ENCODE measurements at places on chromosomes 7 and 10.

DNA sequence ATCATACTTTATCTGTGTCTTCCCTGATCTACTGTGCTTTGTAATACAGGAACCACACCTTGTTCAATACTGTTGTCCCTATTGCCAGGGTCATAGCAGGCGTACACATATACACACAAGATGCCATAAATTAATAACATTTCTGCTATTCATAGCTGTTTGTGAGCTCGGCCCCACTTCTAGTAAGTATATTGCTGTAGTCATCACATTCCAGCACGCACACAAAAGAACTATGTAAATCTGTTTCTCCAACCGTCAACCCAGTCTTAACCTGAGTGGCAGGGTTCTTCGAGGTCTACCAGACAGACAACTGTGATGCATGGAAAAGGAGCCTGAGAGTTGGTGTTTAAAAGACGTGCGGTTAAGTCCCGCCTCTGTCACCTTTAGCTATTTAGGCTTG lies 5.7 kb upstream of the CACNB2 start:
- DNase-seq: no peak

- peak; percentile 63 for DNase-seq
Observed at GRCh38 chr7:104956753-104957450, 57.1 kb upstream of the KMT2E start.

GRCh38 chr10:76946270-76946669 lies 691.3 kb downstream of the KCNMA1 start:
- DNase-seq: no peak

DNA sequence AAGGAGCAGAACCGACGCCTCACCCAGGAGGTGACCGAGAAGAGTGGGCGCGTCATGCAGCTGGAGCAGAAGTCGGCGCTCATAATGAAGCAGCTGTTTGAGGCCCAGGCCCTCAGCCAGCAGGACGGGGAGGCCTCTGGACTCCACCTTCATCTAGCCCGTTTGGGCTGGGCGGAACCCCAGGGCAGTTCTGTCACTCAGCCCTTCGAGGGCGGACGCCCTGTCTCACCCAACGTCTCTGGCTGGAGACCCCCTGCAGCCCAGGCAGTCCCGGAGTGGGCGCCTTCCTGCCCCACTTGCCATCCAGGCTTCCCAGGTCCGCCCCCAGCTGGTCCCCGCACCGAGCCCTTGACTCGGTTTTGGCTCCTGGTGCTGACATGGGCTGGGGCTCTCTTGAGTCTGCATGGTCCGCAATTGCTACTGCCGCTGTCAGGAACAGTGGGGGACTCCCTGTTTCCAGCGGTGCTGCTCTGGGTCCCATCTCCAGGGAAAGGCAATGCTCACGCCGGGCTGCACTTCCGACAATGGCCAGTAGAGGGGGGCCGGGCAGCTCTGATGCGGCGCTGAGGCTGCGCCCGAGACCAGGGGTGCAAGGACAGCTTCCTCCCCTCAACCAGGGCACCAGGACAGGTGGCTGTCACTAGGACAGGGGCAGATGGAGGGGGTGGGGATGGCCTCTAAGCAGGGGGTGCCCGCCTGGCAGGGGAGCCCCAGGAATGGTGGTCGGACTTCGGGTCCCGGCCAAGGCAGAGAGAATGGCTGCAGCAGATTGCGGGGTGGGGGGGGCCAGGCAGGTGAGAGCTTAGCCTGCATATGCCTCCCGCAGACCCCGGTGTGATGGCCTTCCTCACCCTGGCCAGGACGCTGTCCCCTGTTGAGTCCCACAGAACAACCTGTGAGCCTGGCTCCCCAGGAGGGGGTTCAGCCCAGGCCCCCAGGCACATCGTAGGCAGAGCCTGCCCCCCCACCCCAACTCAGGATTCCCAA lies 71.2 kb upstream of the KCTD7 start:
- peak; percentile 74 for DNase-seq

GRCh38 chr10:113550365-113550764 lies 2.5 kb upstream of the HABP2 start:
- no peak for DNase-seq

Measured in CD4-positive, alpha-beta T cell treated with Interleukin-21 for 1 hour (primary cell).